ENCODE measurements at places on chromosomes 11 and 22.

DNA sequence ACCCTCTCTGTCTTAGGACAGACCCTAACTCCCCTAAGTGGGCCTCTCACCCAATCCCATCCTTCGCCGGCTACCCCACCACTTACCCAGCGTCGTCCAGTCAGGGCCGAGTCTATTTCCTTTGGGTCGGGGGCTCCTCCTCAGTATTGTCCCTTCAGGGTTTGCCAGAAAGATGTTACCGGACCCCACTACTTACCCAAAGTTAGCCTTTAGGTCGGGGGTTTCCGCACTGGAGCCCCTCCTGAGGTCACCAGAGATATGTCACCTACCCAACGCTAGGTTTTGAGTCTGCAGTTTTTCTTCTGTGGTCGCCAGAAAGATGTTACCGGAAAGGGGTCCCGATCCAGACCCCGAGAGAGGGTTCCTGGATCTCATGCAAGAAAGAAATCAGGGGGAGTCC, 17.9 kb upstream of the B4GALNT4 start:
- DNase-seq, result no peak

DNA sequence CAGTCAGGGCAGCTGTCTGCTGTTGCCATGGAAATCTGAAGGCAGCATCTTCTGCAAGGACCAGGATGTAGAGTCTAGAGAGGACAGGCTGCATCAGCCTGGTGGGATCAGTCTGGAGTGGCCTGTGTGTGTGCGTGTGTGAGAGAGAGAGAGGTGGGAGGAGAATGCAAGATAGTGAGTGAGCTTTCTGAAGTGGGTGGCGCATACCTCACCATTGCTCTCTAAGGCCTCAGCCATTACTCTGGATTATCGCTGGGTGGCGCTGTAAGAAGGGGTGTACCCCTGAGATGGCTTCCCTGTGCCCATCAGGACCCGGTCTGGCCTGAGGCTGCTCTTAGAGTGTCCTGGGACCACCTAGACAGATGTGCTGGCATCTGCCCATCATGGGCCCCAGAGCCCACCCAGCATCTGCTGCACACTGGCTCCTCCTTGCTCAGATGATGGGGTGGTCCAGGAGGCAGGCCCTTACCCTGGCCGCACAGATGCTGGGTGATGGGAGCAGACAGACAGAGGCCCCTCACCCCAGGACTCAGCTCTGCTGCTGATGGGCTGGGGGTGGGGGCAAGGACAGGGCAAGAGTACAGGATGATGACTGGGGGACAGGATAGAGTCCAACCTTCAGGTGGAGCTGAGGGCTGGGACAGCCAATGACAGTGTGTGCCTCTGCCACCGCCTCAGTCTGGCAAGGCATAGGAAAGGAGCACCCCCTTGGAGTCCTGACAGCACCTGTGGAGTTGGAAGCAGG, 25.7 kb upstream of the TUB start:
- no peak for DNase-seq

GRCh38 chr22:20875296-20875695, 16.5 kb downstream of the SNAP29 start:
- no peak for DNase-seq

DNA sequence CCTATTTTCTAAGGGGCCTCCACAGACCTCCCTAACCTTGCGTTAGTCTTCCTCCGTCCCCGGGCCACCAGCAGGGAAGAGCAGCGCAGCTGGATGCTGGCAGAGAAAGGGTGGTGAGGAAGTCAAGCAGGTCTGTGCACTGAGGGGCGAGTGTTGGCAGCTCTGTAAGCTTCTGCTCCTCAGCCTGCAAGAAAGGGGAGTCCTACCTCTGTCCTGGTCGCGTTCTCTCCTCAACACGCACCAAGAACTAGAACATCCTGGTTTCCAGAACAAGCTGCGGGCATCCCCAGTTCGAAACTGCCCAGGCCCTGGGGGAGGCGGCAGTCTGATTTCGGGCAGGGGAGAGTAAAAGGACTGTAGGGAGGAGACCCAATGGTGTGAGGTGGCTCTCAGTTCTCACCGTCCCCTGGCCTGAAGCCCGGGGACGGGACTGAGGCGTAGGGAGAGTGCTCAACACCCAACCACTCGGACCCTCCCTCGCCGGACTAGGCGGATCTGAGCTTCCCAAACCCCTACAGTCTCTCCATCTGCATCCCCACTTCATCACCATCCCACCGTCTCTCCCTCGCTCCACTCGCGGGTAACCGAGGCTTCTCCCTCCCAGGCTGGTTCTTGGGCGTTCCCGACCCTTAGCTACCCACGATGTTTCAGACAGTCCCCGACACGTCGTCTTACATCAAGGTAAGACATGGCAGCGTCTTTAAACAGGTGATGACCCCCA, 7.7 kb upstream of the FLI1 start:
- no peak for DNase-seq

DNA sequence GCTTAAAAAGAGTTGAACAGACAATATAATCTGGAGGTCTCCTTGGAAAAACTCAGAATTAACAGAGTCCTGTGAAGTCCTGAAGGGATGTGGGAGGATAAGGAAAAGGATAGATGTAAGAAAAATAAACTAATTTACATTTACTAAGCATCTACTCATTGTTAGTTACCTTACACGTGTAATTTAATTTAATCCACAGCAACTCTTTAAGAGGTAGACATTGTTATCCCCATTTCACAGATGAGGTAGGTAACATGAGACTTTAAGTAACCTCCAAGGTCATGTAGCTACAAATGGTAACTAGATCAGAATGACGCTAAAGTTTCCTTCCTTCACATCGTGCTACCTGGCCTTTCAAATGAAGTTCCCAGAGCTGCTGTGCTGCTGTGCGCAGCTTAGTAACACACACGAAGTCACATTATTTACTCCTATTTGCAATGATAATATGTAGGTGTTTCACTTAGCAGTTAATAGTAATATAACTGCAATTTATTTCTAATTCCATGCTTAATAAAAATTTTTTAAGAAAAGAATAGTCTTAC, 5.7 kb upstream of the PDE3B start:
- no peak for DNase-seq

GRCh38 chr11:43943931-43944751, 1.7 kb downstream of the C11orf96 start:
- peak; percentile 31 for DNase-seq

GRCh38 chr11:13091804-13092203, 82.7 kb downstream of the RASSF10 start:
- no peak for DNase-seq

DNA sequence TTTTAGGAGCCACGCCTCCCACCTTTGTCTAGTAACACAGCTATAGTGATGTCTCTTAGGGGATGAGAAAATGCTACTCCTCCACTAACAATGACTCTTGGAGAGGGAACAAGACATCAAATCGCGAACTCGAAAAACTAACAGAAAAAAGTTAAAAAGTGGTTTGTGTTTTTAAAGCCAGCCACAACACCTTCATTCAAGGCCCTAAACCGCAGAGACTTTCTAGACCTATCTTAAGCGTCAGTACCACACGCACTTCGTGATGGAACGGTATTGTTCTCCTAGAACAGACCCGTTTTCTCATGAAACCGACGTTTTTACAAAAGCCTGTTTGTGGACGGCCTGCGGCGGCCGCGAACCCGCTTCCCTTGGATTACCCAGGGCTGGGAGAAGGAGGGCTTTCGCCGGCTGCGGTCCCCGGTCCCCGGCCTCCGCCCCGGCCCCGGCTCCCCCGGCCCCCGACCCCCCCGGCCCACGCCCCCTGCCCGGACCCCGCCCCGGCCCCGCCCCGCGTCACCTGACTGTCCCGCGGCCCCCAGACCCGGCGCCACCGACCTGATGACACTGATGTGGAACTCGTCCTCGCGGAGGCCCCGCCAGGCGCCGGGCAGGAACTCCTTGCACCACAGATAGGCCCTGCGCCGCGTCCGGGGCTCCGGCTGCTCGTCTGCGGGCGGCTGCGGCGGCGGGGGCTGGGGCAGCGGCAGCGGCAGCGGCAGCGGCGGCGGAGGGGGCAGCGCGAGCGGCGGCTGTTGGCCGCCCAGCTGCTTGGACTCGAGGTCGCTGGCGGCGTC, 718 bp downstream of the CHKA start:
- DNase-seq, result peak; percentile 10

GRCh38 chr22:20117633-20118299, 740 bp upstream of the TRMT2A start:
- peak; percentile 80 for DNase-seq

GRCh38 chr11:28615542-28615941, 507.4 kb downstream of the METTL15 start:
- no peak for DNase-seq

DNA sequence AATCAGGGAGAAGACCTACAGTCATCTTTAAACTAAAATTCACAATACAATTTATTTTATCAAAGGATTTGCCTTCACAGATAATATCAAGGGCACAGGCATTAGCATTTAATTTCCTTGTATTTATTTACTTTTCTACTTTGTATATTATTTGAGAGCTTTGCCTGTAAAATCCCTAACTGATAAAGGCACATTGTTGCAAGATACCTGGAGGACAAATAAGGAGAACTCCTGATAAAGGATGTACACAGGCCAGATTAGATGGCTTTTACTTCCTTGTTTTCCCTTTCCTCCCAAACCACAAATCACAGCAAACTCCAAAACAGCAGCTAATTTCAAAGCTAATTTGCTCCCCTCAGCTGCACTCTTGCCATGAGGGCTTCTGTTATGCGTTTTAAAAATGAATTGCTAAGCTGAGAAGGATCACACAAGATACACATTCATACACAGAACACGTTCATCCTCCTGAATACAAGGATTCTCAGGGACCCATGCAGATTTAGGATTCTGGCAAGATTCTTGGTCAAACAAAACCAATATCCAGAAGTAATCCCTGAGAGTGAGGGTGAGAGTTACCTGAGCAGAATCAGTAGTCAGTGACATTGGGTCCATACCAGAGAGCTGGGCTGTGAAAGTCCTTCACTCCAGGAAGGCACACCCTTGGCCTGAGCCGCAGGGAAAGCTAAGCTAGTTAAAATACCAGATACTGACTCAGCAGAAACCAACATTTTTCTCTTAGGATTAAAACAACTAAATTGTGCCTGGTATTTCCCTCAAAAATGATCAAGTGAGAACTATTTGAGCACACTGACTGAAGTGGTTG, 100.3 kb upstream of the CLPB start:
- DNase-seq, result no peak

GRCh38 chr11:67571443-67571842, 12.2 kb upstream of the GSTP1 start:
- DNase-seq, result no peak

DNA sequence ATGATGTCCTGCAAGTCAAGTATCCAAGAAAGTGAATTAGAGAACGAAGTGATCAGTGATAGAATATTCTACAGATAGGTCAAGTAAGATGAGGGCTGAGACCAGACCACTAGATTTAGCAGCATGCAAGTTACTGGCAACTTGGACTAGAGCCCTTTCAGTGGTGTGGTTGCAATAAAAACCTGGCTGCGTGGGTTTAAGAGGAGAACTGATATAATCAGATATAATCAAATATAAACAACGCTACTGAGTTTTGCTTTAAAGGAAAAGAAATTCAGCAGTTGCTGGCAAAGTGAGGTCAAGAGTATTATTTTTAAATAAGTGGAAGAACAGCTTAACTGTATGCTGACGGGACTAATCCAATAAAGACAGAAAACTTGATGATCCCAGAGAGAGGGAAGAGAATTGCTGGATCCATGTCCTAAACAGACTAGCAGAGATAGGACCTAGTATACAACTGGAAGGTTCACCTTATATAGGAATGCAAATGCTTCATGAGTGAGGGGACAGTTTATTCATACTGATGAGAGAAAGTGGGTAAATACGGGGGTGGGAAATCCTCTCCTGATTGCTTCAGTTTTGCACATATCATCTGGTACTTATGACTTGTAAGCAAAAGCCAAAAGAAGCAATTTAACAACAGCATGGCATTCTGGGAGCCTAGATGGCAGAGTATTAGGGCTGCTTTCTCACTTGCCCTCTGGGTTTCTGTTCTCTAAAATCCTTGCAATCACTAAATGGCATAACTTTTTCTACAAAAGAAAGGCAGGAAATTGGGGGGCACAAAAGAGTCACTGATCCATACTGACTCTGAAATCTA, 146.2 kb downstream of the RBFOX2 start:
- no peak for DNase-seq

DNA sequence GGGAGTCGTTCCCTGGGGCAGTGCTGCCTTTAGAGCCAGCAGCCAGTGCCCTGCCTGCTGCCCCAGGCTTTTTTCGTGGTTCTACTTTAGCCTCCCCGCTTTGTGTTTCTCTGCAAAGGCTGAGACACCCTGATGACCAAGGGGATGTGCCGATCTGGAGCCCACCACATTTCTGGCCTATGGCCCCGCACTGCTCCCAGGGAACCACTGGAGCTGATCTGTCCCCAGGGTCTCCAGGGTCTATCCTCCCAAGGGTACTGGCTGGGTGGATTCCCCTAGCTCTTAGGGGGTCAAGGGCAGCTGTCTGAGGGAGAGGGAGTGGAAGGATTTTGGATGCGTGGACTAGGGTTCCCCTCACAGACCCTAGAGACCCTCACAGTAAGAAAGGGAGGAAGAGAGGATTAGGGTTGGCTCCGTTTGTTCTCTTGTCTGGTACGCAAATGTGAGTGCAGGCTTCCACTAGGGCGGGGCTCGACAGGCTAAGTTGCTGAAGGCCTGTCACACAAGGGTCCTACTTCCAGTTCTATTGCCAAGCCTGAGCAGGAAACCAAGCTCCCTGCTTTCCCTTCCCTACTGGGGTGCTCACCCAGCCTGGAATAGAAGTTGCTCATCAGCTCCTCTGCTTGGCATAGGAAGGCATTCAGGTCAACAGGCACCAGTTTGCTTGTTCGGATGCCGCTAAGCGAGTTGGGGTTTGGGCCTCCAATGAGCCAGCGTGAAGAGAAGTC, 19.3 kb downstream of the TREH start:
- DNase-seq, result no peak

- DNase-seq, result no peak
Measured at GRCh38 chr11:42311514-42311913, 852.1 kb upstream of the LRRC4C start.

GRCh38 chr22:35399678-35400500, at the start of gene MCM5:
MCM5 (plus strand) TSS chr22:35400140; CDS start chr22:35400439, 299 bp downstream.
- peak; percentile 93 for DNase-seq

- no peak for DNase-seq
Measured at GRCh38 chr11:33021501-33021900, 5.8 kb downstream of the DEPDC7 start.

GRCh38 chr11:127859941-127860354, 727.4 kb downstream of the ETS1 start:
- DNase-seq, result no peak

GRCh38 chr11:88104408-88104807, 70.8 kb downstream of the RAB38 start:
- no peak for DNase-seq

DNA sequence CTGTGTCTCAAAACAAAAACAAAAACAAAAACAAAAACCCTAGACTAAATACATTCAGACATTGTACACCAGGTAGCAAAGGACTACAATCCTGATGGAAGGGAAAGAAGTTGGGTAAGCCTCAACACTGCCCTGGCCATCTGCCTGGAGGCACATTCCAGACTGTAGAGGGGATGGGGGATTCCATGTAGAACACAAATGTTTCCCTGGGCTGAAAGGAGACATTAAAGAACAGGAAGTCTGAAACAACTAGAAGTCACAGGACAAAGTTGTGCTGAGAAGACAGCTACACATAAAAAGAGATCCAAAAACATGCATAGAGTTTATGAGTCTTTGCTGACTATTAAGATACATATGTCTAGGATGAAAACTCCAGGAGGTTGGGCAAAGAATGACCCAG, 83.9 kb downstream of the RRAS2 start:
- no peak for DNase-seq

- DNase-seq, result no peak
Measured at GRCh38 chr11:47924184-47924691, 56.1 kb upstream of the PTPRJ start.

- DNase-seq, result no peak
Measured at GRCh38 chr22:21569459-21570170, 2.1 kb downstream of the UBE2L3 start.

GRCh38 chr11:31643857-31644256, 134.3 kb downstream of the ELP4 start:
- DNase-seq, result no peak

All from stimulated activated CD8-positive, alpha-beta memory T cell treated with anti-CD3 and anti-CD28 coated beads, Interleukin-7, amount 100 ng/mL, for 48 hours (primary cell).